ENCODE measurements at places on chromosomes 7 and 10.

DNA sequence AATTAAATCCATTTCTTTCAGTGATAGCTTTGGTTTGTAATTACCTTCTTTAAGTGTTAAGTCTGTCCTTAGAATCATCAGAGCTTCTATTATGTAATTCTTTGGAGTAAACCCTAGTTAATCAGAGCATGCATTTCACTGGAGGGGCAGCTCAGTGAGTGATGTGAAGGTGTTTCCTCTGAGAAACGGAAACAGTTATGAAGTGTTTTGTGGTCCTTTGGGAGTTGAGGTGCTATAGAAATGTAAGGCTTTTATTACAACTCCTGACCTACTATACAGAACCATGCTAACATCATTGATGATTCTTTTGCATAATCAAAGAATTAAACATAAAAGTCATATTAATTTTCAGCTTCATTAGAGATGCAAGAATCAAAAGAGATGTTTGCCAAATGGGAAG lies 141.5 kb downstream of the EXOC4 start:
- DNase-seq: no peak

DNA sequence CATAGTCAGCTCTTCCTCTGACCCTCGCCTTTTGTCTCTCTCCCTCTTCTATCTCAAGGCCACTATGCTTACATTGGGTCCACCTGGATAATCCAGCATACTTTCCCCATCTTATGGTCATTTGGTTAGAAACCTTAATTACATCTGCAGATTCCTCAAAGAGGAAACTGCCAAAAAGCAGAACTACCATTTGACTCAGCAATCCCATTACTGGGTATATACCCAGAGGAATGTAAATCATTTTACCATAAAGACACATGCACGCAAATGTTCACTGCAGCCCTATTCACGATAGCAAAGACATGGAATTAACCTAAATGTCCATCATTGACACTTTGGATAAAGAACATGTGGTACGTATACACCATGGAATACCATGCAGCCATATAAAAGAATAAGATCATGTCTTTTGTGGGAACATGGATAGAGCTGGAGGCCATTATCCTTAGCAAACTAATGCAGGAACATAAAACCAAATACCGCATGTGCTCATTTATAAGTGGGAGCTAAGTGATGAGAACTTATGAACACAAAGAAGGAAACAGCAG lies 114.8 kb upstream of the NPY start:
- DNase-seq: no peak

DNA sequence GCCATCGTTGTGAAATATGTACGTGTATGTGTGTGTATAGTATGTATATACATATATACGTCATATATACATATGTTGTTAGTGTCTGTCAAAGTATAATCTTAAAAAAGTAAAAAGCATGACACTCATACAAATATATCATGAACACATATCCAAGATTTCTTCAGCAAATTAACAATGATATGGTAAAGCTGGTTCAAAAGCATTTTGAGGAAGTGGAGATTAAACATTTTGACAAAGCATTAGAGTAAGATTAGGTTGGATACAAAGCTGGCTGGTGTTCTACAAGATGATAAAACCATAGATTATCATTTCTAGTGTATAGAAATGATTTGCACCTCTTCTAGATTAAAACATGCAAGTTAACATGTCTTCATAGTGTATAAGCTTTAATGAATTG lies 771 bp upstream of the NUDCD3 start:
- no peak for DNase-seq

DNA sequence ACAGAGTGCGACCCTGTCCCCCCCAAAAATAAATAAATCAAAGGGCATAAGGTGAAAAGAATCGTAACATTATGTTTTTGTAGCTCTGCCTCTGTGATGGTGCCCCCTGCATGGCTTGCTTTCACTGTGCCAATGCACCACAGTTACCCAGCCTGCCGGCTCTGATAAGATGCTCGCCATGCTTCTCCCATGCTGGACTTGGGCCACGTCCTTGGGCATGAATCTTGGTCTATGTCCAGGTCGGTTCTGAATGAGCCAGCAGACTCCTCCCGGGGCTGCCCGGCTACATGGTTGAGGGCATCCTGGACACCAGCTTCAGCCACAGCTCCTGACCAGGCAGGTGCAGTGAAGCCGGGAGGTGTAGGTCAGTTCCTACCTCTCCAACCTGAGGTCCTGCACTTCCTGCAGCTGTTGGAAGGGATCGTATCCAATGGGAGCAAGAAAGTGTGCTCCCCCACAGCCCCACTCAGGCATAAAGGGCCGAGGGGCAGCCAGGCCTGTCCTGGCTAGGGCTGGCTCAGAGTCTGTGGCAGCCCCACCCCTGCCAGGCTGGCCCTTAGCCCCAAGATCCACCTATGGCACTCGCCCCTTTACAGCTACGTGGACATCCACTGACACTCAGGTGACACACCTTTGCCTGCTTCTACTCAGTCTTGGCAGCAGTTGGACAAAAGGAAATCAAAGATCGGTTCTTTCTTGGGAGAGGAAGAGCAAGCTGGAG lies 34.1 kb downstream of the CHST3 start:
- no peak for DNase-seq

DNA sequence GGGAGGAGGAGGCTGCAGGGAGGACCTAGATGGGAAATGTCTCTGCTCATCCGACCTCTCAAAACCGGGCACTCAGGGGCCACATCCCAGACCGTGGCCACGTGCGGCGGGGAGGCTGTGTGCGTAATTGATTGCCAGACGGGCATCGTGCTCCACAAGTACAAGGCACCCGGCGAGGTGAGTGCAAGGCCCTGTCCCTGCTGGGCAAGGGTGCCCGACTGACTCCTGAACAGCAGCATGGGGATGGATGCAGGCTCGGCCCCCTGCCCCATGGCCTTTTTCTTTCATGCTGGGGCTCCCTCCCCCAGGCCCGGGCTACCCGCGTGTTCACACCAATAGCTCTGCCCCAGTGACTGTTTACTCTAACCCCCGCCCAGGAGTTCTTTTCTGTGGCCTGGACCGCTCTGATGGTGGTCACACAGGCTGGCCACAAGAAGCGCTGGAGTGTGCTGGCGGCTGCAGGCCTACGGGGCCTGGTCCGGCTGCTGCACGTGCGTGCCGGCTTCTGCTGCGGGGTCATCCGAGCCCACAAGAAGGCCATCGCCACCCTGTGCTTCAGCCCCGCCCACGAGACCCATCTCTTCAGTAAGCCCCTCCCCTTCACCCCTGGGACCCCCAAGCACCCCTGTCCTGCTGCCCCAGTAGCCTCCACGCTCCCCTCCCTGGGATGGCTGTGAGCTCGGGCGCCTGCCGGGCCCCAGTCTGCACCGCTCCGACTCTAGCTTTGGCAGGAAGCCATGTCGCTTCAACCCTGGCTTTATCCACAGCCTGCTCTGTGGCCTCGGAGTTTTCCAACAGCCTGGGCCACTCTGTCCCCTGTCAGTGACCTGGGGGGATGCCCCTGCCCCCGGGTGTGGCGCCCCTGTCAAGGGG lies 3.9 kb downstream of the LRWD1 start:
- no peak for DNase-seq

DNA sequence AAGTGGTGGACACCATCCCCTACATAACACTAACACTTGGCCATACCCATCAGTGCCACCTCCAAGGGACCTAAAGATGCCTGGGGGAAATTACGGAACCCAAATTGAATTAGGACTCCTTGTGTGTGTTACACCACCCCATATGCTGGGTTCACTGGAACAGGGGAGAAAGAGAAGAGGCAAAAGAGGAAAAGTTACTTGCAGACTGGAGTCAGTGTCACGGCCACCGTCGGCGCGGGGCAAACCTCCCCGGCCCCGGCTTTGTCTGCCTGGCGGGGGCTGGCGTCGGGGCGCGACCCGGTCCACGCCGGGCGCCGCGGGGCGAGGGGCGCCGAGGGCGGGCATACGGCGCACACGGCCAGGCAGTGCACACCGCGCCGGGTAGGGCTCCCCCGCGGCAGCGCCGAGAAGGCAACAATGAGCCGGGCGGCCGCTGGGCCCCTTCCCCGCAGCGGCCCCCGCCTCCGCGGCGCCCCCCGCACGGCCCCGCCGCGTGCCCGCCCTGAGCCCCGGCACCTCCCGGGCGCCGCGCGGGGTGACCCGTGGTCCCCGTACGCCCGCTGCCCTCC lies 171.1 kb downstream of the FAM107B start:
- DNase-seq: no peak

DNA sequence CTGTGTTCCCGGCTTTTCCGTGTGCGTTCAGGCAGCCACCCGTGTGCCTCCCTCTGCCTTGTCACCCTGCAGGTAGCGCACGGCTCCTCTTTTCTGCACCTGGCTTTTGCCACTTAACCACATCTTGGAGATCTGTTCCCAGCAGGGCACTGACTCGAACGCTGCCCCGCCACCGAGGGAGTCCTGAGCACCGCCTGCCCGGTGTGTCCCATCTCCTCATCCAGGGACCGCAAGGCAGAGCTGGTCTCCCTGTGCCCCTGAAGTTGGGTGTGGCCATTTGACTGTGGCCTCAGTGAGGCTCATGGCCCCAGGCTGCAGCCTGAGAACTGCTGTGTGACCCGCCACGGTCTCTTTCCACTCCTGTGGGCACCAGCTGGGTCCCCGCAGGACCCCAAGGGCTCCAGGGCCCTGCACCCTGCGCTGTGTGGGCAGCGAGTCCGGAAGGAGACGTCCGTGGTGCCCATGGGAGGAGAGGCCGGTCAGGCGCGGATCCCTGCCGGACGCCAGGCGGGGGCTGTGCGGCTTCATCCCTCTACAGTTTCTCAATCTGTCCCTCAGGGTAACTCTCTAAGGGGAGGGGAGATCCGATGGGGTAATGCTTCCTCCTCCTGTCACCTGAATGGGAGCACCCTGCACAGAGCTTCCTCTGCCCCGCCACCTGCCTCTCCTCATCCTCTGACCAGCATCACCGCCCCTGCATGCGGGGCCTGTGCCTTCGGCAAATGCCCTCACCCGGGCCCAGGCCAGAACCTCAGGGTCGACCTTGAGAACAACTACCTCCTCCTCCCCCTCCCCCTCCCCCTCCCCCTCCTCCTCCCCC lies 1.8 kb upstream of the INTS1 start:
- no peak for DNase-seq

GRCh38 chr10:87753995-87754866 lies 63.8 kb downstream of the ATAD1 start:
- no peak for DNase-seq
